ENCODE measurements at places on chromosomes 6 and 20. TPM values are rescaled to one million over a fixed set of nuclear protein-coding genes. Genes with fewer than 3 reads are reported as not detected.
A peak's percentile ranks its signal among the peaks of the same experiment; 100 is the strongest.

DNA sequence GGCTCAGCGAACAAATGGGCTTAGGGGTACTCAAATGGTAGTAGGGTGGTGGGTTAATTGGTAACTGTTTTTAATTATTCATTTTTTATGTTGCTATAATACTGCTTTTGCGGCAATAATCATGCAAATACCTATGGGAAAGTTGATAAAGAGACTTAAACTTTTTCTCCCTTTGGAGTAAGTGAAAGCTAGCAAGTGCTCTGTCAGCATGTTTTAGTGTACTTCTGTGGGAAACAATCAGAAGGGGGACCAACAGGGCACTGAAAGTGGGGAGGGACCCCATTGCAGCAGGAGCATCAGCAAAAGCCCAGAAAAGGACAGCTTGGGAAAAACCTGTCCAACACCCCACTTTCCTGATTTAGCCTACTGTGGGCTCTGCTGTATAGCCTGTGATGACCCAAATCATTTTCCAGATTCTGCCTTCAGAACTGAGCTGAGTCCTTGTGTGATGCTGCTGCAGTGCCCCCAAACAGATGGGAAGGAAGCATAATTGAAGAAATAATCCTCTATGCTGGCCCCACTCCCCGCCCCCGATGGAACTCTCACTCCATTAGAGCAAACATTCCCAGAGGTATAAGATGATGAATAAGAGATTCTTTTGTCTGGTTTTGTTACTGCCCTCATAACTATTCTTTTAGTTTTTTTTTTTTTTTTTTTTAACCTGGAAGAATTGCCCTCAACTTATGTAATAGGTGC is 322.8 kb downstream of the CD83 start:
- peaks cover 12% of the 10 kb centered on the region for H3K27me3 ChIP-seq
- H3K27ac ChIP-seq, result no peak overlapping the region
- H3K4me1 ChIP-seq, result peaks cover 14% of the 10 kb centered on the region
- no peak overlapping the region for H3K4me3 ChIP-seq
- DNase-seq, result no peak

GRCh38 chr20:32823078-32823477 is 3.3 kb downstream of the MAPRE1 start:
- no peaks in the 10 kb centered on the region for H3K27me3 ChIP-seq
- H3K36me3 ChIP-seq, result peaks cover 6% of the 10 kb centered on the region
- H3K4me3 ChIP-seq, result no peak overlapping the region
- H3K27ac ChIP-seq, result peak overlapping the region; percentile 71
- DNase-seq, result no peak
- H3K4me1 ChIP-seq, result peaks cover 38% of the 10 kb centered on the region

- no peaks in the 10 kb centered on the region for H3K27me3 ChIP-seq
- no peak overlapping the region for H3K4me3 ChIP-seq
- DNase-seq, result no peak
- no peak overlapping the region for H3K27ac ChIP-seq
- H3K4me1 ChIP-seq, result peaks cover 5% of the 10 kb centered on the region
Measured at GRCh38 chr6:54084231-54084630, 27.0 kb upstream of the MLIP start.

DNA sequence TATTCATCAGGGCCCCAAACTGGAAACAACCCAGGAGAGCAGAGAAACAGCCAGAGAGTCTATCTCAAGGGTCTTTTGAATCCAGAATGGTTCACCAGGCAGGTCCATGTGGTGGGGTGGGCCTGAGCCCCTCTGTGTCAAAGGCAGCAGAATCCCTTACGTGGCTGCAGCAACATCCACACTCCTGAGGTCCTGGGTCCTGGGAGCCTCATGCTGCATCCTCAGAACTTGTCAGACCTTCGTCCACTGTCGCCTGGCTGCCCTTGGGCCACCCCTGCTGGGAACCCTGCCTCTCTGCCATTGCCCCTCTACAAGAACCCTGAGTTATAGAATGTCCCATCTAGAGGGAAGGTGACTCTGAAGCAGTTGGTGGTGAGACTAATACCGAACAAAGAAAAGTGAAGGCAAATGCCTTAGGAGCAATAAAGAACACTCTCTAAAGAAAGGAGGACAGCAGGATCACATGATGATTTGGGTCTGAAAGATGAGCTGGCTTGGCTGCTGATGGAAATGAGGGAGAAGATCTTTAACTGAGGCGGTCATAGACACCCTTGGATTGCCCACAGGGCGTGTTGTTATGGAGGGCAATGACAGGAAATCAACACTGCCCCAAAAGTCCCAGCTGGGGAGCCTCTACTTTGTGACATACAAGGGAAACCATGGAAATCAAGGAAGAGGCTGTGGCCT is 161.2 kb downstream of the SYNDIG1 start:
- H3K27me3 ChIP-seq, result no peaks in the 10 kb centered on the region
- DNase-seq, result no peak
- H3K27ac ChIP-seq, result no peak overlapping the region
- H3K36me3 ChIP-seq, result no peaks in the 10 kb centered on the region
- H3K4me3 ChIP-seq, result no peak overlapping the region

DNA sequence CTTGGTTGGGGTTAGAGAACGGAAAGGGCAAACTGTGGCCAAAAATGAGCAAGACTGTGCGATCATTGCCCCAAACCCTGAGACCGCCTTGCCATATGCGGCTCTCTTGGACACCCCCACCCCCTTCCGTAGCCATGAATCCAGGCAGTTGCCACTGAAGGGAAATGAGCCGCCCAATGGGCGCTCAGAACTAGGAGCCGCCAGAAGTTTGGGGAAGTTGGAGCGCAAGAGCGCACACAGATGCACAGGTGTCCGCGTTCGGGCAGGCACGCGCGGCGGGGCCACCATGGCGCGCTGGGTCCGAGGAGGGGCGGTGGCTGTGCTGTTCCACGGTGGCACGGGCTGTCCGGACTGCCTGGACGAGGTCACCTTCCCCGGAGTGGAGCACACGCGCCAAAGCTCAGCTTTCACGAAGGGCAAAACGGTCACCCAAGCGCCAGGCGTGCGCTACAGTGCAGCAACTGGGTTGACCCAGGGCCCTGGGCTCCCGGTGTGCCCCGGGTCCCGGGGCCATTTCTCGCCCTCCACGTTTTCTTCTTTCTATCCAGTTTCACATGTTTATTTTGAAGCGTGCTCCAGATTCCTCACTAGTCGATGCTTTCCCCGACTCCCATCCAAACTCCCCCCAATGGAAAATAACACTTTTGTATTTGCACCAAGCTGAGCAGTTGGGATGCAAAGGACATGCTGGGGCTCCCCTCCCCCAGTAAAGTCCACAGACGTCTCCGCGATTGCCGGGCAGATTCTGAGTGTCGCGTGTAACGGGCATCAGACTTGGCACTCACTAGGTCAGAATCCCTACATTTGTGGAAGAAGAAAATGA is 906 bp upstream of the PDE10A start:
- peaks cover 23% of the 10 kb centered on the region for H3K4me1 ChIP-seq
- peaks cover 73% of the 10 kb centered on the region for H3K27me3 ChIP-seq

GRCh38 chr20:47993035-47993755 is 207.9 kb upstream of the SULF2 start:
- H3K27ac ChIP-seq, result no peak overlapping the region
- H3K4me3 ChIP-seq, result no peak overlapping the region
- H3K36me3 ChIP-seq, result no peaks in the 10 kb centered on the region
- H3K27me3 ChIP-seq, result peaks cover 4% of the 10 kb centered on the region
- DNase-seq, result no peak

DNA sequence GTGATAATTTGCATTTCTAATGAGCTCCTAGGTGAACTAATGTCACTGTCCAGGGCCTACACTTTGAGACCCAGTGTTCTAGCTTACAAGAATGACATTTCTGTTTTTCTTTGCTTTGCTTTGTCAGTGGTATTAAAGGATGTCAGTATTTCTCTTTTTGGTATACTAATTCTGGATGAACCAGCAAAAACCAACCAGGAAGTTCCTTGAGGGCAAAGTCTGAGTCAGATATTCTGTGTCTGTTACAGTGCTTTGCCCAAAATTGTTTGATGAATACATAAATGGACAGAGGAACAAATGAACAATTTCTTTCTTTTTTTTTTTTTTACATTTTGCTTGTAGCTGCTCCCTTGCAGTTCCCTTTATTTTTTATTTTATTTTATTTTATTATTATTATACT is 15.4 kb downstream of the COQ3 start:
- H3K36me3 ChIP-seq, result no peaks in the 10 kb centered on the region
- H3K4me3 ChIP-seq, result no peak overlapping the region
- H3K4me1 ChIP-seq, result no peaks in the 10 kb centered on the region
- no peak overlapping the region for H3K27ac ChIP-seq
- DNase-seq, result no peak

DNA sequence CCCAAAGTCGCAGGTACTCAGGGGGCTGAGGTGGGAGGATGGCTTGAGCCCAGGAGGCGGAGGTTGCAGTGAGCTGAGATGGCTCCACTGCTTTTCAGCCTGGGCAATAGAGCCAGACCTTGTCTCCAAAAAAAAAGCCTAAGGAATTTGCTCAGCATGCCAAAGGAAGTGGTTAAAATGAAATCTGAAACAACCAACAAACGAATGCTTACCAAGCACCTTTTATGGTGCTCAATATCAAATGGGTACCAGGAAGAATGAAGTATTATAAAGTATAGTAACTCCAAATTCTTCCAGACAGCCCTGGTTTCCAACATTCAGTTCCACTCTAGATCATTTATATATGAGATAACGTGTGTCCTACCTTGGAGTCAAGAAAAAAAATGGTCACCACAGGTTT is 14.0 kb downstream of the GMDS start:
- no peaks in the 10 kb centered on the region for H3K36me3 ChIP-seq
- H3K27ac ChIP-seq, result no peak overlapping the region
- DNase-seq, result no peak
- no peaks in the 10 kb centered on the region for H3K27me3 ChIP-seq
- H3K4me1 ChIP-seq, result peaks cover 15% of the 10 kb centered on the region
- no peak overlapping the region for H3K4me3 ChIP-seq

GRCh38 chr6:36682328-36683144 is 4.0 kb downstream of the CDKN1A start:
- peak overlapping the region; percentile 48 for H3K4me3 ChIP-seq
- peaks cover 24% of the 10 kb centered on the region for H3K4me1 ChIP-seq

The FNDC1 gene
- 0.40 TPM for total RNA-seq

GRCh38 chr6:26401987-26402658 is at the start of gene BTN3A1:
Gene BTN3A1 (plus strand): TSS chr6:26402275. CDS start chr6:26405564, 3,289 bp downstream.
- H3K36me3 ChIP-seq, result peaks cover 19% of the 10 kb centered on the region
- H3K27me3 ChIP-seq, result peaks cover 11% of the 10 kb centered on the region
- peak within 1 kb of the TSS; percentile 99 for H3K27ac ChIP-seq
- H3K4me1 ChIP-seq, result peaks cover 26% of the 10 kb centered on the region

DNA sequence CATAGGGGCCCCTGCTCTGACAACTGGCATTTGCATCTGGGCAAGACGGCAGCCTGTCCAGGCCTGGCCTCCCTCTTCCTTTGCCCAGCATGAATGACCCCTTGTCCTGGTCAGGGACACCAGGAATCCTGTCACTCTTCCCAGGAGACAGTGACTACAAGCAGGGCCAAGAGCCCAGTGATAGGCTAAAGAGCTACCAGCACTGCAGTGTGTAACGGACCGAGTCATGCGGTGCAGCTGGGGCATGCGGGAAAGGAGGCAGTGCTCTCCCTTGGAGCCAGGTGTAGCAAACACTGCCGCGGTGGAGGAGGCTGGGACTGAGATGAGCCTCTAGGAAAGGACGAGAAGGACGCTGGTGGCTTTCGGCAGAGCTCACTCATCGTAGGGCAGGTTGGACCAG is 38.7 kb upstream of the DSP start:
- no peak overlapping the region for H3K27ac ChIP-seq
- H3K36me3 ChIP-seq, result no peaks in the 10 kb centered on the region
- H3K4me1 ChIP-seq, result peaks cover 21% of the 10 kb centered on the region
- DNase-seq, result no peak
- H3K27me3 ChIP-seq, result no peaks in the 10 kb centered on the region

GRCh38 chr20:20824924-20825584 is 112.6 kb upstream of the RALGAPA2 start:
- peaks cover 42% of the 10 kb centered on the region for H3K27me3 ChIP-seq
- H3K4me3 ChIP-seq, result no peak overlapping the region
- H3K36me3 ChIP-seq, result no peaks in the 10 kb centered on the region
- peak; percentile 63 for DNase-seq
- H3K4me1 ChIP-seq, result no peaks in the 10 kb centered on the region

- H3K36me3 ChIP-seq, result peaks cover 19% of the 10 kb centered on the region
- H3K4me1 ChIP-seq, result peaks cover 54% of the 10 kb centered on the region
- H3K27ac ChIP-seq, result peak overlapping the region; percentile 36
- no peaks in the 10 kb centered on the region for H3K27me3 ChIP-seq
Measured at GRCh38 chr6:131004936-131005335, 58.1 kb downstream of the EPB41L2 start.

GRCh38 chr20:1173698-1174097 is 11.1 kb downstream of the TMEM74B start:
- H3K27me3 ChIP-seq, result no peaks in the 10 kb centered on the region
- DNase-seq, result no peak
- H3K27ac ChIP-seq, result no peak overlapping the region
- H3K4me1 ChIP-seq, result no peaks in the 10 kb centered on the region

The ASIP gene
- total RNA-seq, result not detected

DNA sequence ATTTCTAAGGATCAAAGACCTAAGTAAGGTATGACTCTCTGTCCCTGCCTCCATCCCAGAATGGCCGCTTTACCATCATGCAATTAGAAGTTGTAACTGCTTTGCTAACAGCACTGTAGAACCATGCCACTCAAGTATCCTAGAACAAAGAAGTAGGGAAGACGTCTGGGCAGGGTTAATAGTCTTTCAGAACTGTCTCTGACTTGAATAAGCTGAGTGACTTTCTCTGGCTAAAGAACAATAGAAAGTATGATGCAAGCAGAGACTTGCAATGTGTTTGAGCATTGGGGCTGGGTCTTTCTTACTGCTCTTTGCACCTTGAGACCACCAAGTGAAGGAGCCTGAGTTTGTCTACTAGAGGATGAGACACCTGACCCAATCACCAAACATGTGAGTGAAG is 279.6 kb upstream of the JAG1 start:
- H3K27ac ChIP-seq, result no peak overlapping the region
- DNase-seq, result no peak
- H3K27me3 ChIP-seq, result no peaks in the 10 kb centered on the region
- no peaks in the 10 kb centered on the region for H3K36me3 ChIP-seq
- H3K4me3 ChIP-seq, result no peak overlapping the region
- H3K4me1 ChIP-seq, result peaks cover 4% of the 10 kb centered on the region

The HLA-DMB gene
- not detected for total RNA-seq

DNA sequence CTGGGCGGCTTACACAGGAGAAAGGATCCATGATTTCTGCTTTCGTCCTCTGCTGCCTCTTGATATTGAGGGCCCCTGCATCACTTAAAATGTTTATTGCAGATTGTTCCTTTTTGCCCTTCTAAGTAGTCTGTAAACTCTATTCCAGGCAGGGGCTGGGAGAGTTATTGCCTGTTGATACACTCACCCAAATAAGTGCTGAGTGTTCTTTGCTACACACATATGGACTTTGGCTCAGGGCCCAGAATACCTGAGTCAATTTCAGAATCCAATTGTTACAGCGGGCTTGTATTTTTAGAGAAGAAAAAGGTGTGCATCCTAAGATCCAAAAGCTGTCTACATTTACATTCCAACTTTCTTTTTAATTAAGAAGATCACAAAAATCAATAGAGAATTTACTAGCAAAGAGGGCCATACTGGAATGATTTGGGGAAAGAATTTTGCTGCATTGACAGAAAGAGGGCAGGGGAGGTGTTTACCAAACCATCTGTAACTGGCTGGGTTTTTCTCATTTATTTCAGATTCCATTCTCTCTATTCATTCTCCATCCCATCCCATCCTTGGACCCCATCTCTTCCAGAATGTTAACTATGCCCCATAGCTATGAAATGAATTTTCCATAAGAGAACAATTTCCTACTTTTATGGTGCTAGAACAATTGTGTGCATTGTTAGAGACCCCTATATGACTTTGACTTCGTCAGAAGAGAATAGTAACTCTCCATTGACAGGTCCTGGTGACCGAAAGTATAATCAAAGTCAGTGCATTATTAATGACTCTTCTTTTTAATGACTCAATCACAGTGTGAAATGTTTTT is 959.9 kb upstream of the FLRT3 start:
- no peak overlapping the region for H3K27ac ChIP-seq
- no peak for DNase-seq
- no peaks in the 10 kb centered on the region for H3K27me3 ChIP-seq
- H3K4me1 ChIP-seq, result peaks cover 25% of the 10 kb centered on the region

Data from mesothelial cell of epicardium (in vitro differentiated cells).